HCT116 (cell line): ENCODE measurements at places on chromosomes 7 and 10. TPM values are rescaled to one million over a fixed set of nuclear protein-coding genes. Genes with fewer than 3 reads are reported as not detected.
A peak's percentile ranks its signal among the peaks of the same experiment; 100 is the strongest.

DNA sequence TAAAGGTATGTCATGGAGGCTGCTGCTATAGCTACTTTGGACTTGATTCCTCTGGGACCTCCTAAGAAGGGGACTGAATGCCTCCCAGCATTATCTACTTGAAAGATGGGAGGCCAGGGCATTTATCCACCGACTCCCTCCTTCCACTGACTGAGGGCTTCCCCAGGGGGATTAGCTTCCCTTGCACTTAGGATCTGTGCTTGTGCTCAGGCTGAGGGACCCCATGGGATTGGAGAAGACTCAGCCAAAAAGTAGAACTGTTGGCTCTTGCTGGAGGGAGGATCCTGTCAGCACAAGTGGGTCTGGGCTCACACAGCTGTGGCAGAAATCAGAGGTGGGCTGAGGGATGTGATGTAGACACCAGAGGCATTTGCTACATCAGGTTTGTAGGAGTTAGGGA, 81.5 kb upstream of the SYPL1 start:
- DNase-seq, result no peak

- no peak for DNase-seq
Measured at GRCh38 chr10:63758080-63758479, 236.9 kb downstream of the REEP3 start.

GRCh38 chr7:36161996-36162395, 8.9 kb downstream of the EEPD1 start:
- DNase-seq, result no peak

GRCh38 chr10:131802996-131803395, 97.8 kb upstream of the PPP2R2D start:
- DNase-seq, result no peak

- DNase-seq, result no peak
Measured at GRCh38 chr10:122333037-122333436, 41.5 kb upstream of the PLEKHA1 start.

DNA sequence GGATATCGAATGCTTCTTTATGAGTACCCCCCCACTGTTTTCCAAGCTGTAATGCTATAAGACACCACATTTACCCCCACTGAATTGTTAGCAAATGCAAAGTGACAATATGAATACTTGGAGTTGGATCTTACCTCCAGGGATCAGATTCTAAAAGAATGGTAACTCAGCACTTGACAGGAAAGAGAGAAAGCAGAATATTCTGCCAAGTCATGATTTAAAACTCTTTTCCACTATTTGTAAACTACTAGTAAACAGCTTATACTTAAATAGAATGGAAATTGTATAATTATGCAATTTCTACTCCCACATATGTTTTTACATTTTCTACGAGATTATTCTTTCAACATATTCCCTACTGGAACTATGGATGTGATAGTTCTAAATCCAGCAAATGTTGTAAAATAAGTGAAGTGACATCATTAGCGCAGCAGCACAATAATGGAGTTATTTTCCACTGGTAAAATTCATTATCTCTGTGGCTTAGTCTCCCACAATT, 56.0 kb upstream of the TFEC start:
- DNase-seq, result no peak

DNA sequence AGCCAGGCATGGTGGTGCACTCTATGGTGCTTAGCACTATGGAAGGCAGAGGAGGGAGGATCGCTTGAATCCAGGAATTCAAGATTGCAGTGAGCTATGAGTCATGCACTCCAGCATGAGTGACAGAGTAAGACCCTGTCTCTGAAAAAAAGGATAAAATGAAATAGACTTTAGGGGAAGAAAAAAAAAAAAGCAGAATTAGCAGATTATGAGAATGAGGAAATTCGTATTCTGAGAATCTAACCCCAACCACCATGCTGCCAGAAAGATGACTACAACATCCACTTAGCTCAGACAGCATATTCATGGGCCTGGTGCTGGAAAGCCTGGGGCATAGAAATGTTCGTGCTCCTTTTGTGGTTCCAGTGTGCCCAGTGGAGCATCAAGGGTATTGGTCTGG, 63.3 kb downstream of the TMEM26 start:
- no peak for DNase-seq

GRCh38 chr10:34356463-34356862, 458.6 kb downstream of the PARD3 start:
- DNase-seq, result no peak

DNA sequence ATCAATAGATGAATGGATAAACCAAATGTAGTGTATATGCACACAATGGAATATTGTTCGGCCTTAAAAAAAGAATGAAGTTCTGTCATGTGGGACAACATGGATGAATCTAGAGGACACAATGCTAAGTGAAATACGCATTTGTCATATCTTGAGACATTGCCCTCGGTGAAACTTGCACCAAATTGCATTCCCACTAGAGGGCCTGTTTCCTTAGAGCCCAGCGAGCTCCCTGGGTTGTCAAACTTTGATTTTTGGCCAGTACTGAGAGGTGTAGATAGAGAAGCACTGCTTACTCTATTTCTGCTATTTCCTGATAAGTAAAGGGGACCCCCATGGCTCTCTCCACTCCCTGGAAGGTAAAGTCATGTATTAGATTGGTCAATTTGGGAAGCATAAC, 157.1 kb downstream of the GPAM start:
- DNase-seq, result peak; percentile 26

- no peak for DNase-seq
Measured at GRCh38 chr7:140521421-140521820, 42.1 kb upstream of the MKRN1 start.

GRCh38 chr7:29113384-29114102, 32.8 kb downstream of the CPVL start:
- peak; percentile 36 for DNase-seq

DNA sequence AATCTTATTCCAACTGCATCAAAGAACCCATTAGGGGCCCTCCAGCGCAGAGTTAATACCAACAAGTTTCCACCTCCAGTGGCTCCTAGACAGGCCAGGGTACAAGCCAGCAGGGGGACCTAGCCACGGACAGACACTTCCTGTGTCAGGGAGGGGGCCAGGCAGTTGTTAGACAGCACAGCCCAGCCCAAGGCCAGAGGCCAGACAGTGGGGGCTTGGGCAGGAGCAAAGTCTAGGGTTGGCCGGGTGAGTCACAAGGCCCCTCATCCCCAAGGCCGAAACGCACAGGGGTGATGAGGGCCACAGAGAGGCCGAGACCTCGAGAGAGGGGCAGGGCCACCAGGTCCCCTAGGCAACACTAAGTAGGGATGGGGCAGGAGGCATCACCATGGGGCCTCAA, 19.3 kb upstream of the OPTN start:
- no peak for DNase-seq

GRCh38 chr7:27895551-27895950, 155.6 kb downstream of the TAX1BP1 start:
- DNase-seq, result no peak

GRCh38 chr7:106289848-106290247, 5.1 kb upstream of the NAMPT start:
- DNase-seq, result no peak

DNA sequence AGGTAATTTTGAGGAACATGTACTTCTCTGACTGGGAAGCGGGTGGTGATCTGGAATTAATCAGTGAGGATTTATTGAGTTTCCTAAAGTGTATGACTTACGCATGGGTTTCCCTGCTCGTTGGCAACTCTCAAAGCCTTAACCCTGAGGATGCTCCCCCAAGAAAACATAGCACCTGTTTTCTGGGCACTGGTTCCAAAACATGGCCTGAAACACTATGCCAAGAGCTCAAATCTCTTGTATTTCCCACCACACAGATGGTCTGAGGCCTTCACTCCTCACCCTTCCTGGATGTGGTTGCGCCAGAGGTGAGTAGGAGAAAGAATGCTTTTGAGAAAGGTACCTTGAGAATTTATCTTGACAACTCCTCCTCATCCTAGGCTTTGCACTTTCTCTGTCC, 250.4 kb downstream of the FZD1 start:
- no peak for DNase-seq

DNA sequence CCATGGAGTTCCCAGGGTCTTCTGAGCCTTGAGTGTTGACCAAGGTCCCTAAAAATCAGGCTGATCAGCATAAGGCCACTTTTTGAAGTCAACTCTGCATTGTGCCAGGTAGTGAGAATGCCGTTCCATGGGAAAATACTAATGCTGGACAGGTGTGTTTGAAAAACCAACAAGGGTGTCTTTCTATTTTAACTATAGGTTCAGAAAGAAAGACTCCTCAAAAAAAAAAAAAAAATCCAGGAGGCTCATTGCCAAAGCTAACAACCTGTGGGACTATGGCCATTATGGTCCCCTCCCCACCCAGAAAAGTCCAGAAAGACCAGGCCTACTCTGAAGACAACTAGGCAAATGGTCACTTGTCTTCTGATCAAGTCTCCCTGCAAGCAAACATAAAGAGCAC, 44.4 kb downstream of the NRAP start:
- DNase-seq, result no peak

GRCh38 chr10:93726024-93726423, 23.6 kb upstream of the FRA10AC1 start:
- DNase-seq, result no peak

GRCh38 chr10:54702583-54703485, 98.2 kb downstream of the PCDH15 start:
- DNase-seq, result no peak

- DNase-seq, result no peak
Measured at GRCh38 chr7:130281260-130281659, 11.7 kb upstream of the CPA4 start.

- DNase-seq, result no peak
Measured at GRCh38 chr7:31648288-31648687, 38.7 kb upstream of the PPP1R17 start.

DNA sequence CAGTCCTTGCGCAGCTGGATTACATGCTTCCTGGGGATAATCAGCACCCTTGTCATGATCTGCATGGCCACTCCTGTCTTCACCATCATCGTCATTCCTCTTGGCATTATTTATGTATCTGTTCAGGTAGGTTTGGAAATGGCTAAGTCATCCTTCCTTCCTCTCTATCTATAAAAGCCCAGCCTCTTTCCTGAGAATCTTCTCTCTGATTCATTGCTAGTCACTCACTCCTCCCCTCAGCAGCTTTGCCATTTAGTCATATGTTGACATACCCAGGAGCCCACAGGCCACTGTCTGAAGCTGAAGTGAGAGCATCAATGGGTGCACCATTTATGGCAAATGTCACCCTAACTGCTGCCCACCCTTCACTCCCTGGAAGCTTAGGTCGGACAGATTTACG, 52.0 kb downstream of the ABCC2 start:
- DNase-seq, result peak; percentile 12

CLCN1 gene
- 0.47 TPM for total RNA-seq

CWF19L1 gene
- 41.7 TPM for total RNA-seq

FXYD4 gene
- 0.71 TPM for total RNA-seq

AKR1D1 gene
- 0.10 TPM for total RNA-seq

CTAGE6 gene
- not detected for total RNA-seq

GNGT1 gene
- 0.91 TPM for total RNA-seq

AKR1C3 gene
- 3.0 TPM for total RNA-seq
